Activated CD4-positive, CD25-positive, alpha-beta regulatory T cell treated with anti-CD3 and anti-CD28 coated beads, Interleukin-2, amount 50 U/mL, for 72 hours (primary cell): ENCODE measurements at places on chromosomes 16 and 17.

- no peak for DNase-seq
Measured at GRCh38 chr17:19928299-19928698, 49.3 kb downstream of the AKAP10 start.

GRCh38 chr16:81522108-81522701 lies 77.6 kb downstream of the CMIP start:
- DNase-seq, result no peak

DNA sequence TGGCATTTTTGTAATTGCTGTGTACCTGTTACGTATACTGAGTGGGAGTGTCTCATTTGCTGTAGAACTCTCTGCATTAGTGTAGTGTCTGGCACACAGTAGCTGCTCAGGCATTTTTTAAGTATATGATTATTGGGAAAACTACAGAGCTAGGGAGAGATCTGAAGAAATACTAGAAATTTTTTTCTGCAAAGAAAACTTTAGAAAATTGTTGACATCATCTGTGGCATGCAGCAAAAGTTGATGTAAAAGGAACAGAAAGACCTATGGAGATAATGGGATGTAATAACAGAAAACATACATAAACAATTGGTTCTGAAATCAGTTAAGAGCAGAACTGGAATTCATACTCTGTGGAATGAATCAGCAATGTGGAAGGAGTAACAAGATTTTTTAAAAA lies 11.6 kb downstream of the CLTC start:
- no peak for DNase-seq

DNA sequence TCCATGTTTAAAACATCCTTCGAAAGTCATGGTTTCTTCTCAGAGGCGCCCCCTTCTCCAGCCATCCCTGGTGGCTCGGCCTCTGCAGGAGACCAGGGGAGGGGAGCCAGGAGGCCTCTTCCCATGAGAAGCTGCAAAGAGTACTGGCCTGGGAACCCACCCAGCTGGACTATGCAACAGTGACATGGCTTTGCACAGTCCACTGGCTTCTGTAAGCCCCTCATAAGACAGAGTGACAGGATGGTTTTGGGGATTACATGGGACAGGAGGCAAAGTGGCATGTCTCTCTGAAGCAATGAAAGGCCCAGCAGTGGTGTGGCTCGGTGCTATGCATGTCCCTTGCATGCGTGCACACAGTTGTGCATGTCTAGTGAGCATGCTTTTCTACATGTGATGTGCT lies 99.5 kb downstream of the C16orf78 start:
- DNase-seq, result peak; percentile 23

- DNase-seq, result no peak
Measured at GRCh38 chr16:59210955-59211541, 476.9 kb upstream of the GOT2 start.

DNA sequence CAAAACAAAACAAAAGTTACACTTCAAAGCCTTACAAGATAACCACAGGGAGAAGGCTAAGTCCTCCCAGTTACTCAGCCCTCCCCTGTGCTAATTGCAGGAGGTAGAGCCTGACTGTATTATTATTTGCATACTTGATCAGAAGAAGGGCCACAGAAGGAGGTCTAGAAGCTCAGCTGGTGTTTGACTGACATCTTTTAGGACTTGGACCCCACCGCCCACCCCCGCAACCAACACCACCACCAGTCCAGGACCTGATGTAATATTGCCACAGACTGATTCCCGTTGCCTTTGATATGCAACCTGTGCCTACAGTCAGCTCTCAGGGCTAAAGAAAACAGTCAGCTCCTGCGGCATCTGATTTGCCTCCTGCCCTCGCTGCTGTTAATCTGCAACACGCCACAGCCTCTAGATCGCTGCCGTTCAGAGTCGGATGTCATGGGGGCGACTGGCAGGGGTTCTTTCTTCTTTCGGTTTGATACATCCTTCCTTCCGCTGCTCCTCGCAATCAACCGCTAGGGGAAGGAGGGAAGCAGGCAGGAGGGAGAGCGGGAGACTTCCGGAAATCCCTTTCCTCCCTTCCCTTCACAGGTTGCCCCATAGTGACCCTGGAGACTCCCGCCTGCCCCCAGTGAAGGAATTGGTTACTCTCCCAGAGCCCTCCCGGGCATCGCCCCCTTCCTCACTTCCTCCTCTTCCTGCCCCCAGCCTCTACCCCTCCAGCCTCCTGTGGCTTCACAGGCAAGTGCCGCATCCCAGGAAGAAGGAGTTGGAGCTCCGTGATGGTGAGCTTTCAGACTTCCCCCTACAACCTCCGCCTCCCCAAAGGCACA lies 90.5 kb upstream of the SOX9 start:
- no peak for DNase-seq

- DNase-seq, result no peak
Measured at GRCh38 chr17:17189559-17189958, 16.6 kb downstream of the PLD6 start.

DNA sequence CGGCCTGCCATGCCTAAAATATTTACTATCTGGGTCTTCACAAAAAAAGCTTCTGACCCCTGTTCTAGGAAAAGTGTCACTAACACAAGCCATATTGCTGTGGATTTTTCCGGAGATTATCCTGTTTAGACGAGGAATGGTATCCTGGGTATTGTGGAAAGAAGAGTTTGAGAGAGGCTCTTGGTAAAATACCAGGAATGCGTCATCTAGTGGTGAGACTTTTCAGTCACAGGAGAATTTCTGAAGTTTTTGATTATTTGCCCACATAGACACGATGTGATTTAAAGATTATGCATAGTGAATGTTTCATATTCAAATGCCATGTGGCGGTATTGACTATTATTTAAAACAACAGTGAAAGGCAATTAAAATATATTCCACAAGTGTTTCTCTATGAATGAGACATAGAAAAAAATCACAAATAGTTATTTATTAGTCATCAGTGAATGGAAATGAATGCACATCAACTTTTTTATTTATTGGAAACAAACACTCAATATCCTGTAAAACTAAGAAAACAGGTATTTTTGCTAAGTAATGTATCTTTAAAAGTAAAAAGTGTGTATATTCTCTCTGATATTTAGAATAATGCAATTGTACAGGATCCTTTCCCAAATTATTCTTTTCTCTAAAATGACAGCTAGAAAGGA lies 7.8 kb downstream of the KRT28 start:
- DNase-seq, result no peak

GRCh38 chr17:60941028-60941427 lies 263.4 kb downstream of the BCAS3 start:
- DNase-seq, result no peak

DNA sequence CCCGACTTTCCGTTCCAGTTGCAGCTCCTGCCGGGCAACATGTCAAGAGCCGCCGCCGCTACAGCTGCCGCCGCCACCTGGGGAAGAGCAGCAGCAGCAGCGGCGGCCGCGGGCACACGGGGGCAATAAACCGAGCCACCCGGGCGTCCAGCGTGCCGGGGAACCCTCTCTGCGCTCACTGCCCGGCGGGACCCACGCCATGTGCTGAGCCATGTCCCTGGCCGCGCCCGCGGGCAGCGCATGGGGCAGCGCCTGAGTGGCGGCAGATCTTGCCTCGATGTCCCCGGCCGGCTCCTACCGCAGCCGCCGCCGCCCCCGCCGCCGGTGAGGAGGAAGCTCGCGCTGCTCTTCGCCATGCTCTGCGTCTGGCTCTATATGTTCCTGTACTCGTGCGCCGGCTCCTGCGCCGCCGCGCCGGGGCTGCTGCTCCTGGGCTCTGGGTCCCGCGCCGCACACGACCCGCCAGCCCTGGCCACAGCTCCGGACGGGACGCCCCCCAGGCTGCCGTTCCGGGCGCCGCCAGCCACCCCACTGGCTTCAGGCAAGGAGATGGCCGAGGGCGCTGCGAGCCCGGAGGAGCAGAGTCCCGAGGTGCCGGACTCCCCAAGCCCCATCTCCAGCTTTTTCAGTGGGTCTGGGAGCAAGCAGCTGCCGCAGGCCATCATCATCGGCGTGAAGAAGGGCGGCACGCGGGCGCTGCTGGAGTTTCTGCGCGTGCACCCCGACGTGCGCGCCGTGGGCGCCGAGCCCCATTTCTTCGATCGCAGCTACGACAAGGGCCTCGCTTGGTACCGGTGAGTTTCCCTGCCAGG lies 604 bp downstream of the HS3ST3B1 start:
- DNase-seq, result peak; percentile 65

GRCh38 chr16:4517812-4518680 lies 20.5 kb downstream of the CDIP1 start:
- DNase-seq, result no peak

GRCh38 chr16:78748220-78748929 lies 648.9 kb downstream of the WWOX start:
- DNase-seq, result no peak

DNA sequence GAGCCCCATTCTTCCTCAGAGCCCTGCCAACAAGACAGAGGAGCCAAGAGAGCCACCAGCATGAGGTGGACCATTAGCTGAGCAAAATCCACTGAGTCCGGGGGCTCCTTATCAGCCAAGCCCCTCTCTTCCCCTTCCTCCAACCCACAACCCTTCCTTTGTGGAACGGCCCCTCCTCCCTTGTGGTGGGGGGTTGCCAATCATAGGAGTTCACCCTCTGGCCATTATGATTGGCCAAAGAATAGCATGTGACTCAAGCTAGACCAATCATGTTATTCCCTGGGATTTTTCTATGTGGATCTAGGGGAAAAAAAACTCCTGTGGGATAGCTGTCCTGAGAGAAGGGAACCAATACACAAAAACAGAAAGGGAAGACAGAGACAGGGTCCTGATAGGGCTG lies 120.5 kb downstream of the C16orf95 start:
- DNase-seq, result no peak

- no peak for DNase-seq
Measured at GRCh38 chr17:16040710-16041251, 41.2 kb downstream of the TTC19 start.

DNA sequence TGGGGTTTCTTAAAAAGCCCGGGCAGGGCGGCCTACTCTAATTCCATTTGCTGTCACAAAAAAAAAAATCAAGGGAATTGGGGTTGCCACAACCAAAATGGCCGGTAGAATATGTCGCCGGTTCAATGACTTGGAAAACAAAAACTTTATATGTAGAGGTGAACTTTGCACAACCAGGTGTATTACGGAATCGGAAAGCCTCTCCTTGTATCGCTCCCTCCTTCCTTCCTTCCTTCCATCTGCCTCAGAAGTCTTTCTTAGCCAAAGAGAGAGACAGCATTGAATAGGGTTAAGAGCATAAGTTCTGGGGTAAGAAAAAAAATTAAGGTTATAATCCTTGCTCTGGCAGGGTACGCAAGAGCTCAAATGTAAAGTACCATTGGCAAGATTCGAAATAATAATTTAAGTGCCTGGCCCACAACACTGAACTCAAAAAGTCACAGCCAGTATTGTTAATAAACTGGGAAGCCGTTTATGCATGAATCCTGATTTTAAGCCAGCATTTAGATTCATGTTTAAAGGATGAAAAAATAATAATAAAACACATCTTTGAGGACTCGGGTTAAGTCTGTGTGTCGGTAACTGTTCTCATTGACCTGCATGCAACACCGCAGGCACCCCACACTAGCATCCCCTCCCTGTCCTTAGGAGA lies 522 bp upstream of the GLG1 start:
- DNase-seq, result no peak

- DNase-seq, result no peak
Measured at GRCh38 chr16:29922986-29923501, 3.0 kb downstream of the KCTD13 start.

DNA sequence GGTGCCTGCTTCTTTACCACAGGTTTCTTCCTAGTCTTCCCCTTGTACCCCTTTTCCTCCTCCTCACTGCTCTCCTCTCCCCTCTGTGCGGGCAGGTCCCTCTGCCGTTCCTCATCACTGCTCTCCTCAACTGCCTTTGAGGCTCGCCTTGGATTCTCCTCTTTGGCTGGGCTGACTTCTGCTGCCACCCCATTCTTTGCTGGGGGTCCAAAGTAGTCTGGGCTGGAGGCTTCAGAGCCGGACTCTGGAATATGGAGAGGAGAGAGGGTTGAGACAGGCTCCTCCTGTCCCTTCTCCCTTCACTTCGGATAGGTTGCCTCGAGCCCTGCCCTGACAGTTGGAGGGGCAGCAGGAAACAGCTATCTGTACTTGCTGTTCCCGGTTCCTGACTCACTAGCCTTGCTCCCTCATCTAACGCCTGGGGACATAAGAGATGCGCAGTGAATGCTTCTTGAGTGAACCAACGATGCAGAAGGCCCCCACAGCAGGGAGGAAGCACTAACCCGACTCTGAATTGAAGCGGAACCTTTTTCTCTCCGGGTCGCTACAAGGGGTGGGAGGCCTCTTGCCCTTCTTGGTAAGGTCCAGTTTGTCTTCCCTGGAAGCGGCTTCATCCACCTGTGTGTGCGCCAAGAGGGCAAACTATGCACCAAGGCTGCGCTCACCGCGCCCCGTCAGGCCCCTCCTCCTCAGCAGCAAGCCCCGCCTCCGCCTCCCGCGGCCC lies 655 bp downstream of the HIRIP3 start:
- DNase-seq, result peak; percentile 79

DNA sequence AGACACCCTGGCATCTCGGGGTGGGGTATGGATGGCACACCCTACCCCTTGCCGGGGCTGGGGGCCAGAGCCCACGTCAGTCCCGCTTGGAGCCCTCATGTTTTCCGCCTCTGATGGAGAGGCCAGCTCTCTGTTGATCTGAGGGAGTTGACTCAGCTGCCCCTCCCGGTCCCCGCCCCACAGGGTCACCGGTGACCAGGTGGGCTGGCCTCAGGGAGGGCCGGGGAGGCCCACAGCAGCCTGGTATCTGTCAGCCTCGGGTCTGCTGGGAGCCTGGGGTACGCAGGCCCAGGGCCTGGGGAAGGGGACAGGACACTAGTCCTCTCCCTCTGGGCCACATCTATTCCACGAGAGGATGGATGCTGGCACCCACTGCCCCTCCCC lies 109.5 kb upstream of the CIBAR2 start:
- no peak for DNase-seq

- DNase-seq, result no peak
Measured at GRCh38 chr17:49866019-49866380, 18.1 kb upstream of the TAC4 start.

DNA sequence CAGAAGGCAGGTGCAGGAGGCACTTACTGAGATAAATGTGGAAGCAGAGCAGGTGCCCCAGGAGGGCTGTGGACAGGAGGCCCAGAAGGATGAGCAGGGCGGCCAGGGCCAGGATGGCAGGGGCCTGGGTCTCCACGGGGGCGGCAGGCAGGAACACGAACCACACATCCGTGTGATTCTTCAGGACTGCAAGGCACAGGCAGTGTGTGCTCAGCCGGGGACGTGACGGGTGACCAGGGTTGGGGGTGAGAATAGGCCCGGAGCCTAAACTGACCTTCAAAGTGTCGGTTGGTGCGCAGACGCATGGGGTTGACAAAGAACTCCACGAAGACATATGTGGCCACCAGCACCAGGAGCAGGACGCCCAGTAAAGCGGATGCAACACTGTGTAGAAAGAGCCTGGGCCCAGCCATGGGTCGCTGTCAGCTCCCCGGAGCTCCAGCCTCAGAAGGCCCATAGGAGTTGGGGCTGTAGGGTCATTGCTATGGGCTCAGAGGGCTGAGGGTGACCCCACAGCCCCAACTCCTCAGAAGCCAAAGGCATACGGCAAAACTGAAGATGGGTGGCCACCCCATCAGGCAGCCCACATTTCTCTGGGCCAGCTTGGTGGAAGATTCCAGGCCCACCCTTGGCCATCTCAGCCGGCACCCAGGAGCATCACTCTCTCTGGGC lies 5.4 kb upstream of the TPPP3 start:
- DNase-seq, result no peak

GRCh38 chr17:77444984-77445759 lies 304.4 kb downstream of the SEC14L1 start:
- DNase-seq, result peak; percentile 72

- no peak for DNase-seq
Measured at GRCh38 chr17:53273126-53273525, 549.6 kb upstream of the KIF2B start.

GRCh38 chr16:1677339-1677738 lies 740 bp upstream of the JPT2 start:
- DNase-seq, result no peak

GRCh38 chr16:1650131-1650530 lies 27.9 kb upstream of the JPT2 start:
- DNase-seq, result no peak
